ENCODE measurements at places on chromosomes 13 and 19.

- no peak for DNase-seq
Measured at GRCh38 chr19:45110851-45111266, 17.9 kb downstream of the PPP1R37 start.

GRCh38 chr13:80504453-80504852 is 163.5 kb upstream of the SPRY2 start:
- DNase-seq = no peak

DNA sequence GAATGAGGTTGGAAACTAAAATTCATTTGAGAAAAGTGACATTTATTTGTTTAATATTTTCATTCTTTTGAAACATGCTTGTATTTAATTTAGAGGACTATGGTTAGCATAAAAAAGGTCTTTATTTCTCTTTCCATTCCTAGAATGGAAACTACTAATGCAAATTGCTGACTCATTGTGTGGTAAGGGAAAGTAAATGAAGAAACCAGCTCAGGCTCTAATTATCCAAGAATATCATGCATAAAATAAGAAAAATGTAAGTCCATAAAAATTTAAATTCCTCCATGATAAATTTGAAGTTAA is 777.0 kb upstream of the SLITRK1 start:
- DNase-seq = no peak

DNA sequence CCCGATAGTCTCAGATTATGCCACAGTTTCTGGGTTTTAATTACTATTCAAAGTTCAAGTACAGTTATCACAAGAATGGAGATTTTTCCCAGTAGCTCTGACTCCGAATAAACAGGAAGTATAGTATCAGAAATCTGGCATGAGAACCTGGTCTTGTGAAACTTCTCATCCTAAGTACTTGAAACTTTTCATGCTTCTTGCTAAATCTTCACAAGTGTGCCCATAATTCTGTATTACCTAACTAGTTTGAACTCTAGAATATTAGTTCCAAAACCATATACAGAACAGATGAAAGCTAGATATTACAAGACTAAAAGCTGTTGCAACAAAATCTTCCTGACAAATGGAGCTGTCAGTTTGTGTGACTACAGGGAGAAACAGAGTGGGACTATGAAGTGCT is 70.5 kb upstream of the CSNK1A1L start:
- no peak for DNase-seq
